ENCODE measurements at places on chromosomes 12 and 14. TPM values are rescaled to one million over a fixed set of nuclear protein-coding genes. Genes with fewer than 3 reads are reported as not detected.

SPIC gene
- not detected for total RNA-seq

NOS1 gene
- total RNA-seq, result not detected

KICS2 gene
- total RNA-seq, result 9.2 TPM

TMEM117 gene
- total RNA-seq, result 10.5 TPM

GLT8D2 gene
- total RNA-seq, result 28.2 TPM

DICER1 gene
- 44.9 TPM for total RNA-seq

RERG gene
- total RNA-seq, result 0.88 TPM

All from placental pericyte (primary cell).